ENCODE measurements at places on chromosomes 3 and 15.

DNA sequence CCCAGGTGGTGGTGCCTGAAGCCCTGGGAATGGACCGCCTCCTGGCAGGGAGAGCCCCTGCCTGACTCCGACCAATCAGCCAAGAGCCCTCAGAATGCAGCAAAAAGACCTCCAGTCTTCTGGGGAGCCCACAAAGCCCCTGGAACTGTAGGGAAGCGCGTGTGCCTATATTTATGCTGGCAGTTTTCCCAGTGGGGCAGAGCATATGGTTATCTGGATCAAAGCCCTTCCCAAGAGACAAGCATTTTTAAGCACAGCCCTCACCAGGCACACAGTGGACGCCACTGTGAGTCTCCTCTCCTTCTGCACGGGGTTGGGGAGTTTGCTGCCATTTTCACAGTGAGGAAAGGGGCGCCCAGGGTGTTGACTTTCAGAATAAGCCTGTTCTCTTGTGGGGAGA lies 80.9 kb upstream of the RPL32 start:
- DNase-seq, result peak; percentile 64

DNA sequence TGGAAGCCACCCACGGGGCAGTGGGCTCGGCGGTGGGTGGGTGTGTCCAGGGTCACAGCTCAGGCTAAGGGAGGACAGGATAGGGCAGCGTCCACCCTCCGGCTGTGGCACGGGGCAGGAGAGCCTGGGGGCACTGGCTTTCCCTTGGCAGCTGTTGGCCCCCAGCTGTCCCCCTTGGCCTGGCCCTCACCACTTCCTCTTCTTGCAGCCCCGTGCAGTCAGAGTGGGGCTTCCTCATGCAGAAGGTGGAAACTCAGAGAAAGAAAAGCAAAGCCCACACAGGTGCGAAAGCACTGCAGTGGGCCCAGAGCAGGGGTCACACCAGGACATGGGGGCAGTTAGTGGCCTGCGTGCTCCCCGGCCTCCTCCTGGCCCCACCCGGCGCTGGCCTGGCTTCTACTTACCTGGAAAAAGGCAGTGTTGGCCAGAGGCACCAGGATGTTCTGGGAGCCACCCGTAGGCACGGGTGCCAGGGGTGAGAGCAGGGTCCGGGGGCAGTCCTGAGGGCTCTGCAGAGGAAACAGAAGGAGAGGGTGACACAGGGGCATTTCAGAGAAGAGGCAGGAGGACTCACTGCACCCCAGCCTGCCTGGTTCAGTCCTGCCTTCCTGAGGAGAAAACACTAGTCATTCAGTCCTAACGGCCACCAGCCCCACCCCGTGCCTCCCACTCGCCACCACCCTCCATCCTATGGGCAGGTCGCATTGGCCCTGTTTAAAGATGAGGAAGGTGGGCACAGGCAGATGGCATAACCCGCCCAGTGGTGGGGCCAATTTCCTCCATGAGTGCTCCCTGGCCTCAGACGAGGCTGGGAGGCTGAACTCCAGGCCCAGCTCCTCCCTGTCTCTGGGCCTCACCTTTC lies 28.3 kb downstream of the PLXND1 start:
- DNase-seq, result peak; percentile 95

GRCh38 chr15:64222573-64223366 lies 59.9 kb upstream of the PPIB start:
- peak; percentile 74 for DNase-seq

DNA sequence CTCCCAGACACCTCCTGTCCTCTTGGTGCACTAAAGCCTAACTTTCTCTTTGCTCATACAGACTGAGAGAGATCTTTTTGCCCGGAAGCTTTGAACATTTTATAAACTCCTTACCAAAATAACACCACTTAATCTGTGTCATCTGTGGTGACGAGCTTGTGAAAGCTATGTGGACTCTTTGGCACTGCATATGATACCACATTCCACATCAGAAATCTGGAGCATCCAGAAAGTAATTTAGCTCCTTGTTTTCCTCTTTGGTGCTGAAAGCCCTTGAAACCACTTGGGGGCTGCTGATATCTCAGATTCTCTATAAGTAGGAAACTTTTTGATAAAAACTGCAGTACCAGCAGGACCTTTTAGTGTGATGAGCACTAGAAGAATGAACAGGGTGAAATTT lies 128.3 kb downstream of the ALCAM start:
- DNase-seq, result no peak

- no peak for DNase-seq
Observed at GRCh38 chr15:43390723-43391122, 19.8 kb downstream of the TUBGCP4 start.

GRCh38 chr3:134334901-134335280 lies 39.4 kb downstream of the AMOTL2 start:
- DNase-seq, result no peak

DNA sequence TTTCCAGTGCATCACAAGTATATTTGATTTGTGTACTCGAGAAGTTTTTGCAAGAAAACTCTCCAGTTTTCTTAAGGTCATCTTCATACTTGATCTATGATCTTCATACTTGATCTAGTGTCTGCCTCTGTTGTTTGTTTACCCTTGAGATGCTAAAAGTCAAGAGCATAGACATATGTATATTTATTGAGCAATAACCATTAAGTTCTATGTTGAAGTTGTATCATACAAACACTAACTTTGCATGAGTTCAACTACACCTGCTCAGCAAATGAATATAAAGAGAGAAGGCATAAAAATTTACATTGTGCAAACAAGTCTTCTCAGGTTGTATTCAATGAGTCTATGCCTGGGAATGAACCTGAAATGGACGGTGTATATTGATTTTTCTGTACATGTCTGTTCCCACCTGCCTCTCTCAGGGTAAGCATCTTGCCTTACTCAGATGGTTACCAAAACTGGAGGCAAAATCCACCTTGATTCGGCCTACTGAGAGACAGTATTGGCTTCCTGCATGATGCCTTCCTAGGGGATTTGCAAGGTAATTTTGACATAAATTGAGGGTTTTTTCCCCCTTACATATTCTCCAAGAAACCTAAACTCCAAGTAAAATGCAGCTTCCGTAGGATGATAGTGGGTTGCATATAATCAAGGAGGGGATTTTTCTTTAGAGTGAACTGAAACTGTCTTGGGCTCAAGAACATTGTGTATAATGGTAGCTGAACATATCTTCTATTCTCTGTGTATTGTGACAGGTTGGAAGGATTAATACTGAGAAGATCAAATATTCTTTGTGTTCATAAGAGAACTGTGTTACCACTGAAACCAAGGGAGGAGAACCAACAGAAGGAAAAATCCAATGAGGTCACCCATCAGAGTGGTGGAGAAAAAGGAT lies 110.4 kb downstream of the FILIP1L start:
- DNase-seq, result no peak

GRCh38 chr15:48555241-48555881 lies 90.1 kb downstream of the FBN1 start:
- peak; percentile 85 for DNase-seq
